ENCODE measurements at places on chromosomes 4 and X.

GRCh38 chr4:39928538-39928937 lies 49.2 kb downstream of the PDS5A start:
- no peak for DNase-seq

GRCh38 chrX:150162141-150162540 lies 201.0 kb upstream of the MAMLD1 start:
- DNase-seq = no peak

GRCh38 chrX:13223868-13224567 lies 95.8 kb downstream of the ATXN3L start:
- DNase-seq = no peak

DNA sequence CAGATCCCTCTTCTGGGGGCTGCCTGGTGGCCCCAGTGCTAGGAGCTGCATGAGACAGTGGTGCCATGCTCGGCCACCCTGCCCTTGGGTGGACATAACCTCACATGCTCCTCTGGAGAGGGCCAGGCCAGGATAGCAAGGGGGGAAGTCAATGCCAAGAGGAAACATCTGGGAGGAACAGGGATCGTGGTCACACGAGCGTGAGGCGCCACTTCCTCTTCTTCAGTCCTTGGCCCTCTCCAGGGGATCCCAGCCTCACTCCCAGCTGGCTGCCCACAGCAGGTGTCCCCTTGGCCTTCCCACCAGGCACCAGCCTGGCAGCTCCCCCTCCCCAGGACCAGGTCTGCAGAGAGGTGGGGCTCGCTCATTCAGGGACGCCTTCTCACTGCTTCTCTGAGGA lies 28.6 kb downstream of the TBC1D14 start:
- DNase-seq = peak; percentile 92

DNA sequence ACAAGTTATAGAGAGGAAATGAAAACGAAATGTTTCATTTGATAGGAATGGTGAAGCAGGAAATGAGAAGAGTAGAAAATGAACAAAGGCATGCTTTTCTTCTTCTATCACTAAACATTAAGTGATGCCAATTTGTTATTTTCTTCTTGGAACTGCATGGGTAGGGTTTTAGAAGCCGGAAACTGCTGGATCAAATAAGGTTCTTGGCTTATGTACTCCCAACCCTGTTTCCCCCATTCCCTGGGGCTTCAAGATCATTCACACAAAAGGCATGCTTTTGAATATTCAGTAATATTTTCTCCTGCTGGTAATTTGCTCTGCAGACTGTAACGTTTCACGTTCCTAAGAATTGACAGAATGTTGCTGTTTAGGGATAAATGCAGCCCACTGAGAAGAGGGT lies 224.1 kb downstream of the NLGN4X start:
- no peak for DNase-seq

GRCh38 chrX:40068048-40068447 lies 29.7 kb downstream of the BCOR start:
- peak; percentile 26 for DNase-seq

DNA sequence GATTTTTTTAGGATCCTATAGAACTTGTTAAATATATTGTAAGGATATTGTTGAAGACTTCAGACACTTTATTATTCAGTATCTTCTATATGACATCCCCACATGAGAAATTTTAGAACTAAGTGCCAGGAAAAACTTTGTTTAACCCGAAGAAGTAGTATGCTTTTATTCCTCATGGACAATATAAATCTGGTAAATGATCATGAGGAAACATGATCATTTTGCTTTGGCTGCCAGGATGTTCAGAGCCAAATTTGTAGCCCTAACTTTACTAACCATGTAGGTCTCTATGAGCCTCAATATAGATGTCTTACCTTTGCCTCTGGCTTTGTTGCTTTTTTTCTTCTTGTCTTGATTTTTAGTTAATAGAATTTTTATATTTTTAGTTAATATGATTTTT lies 77.8 kb upstream of the TEX13D start:
- DNase-seq = no peak

GRCh38 chr4:183888564-183888963 lies 16.5 kb upstream of the STOX2 start:
- no peak for DNase-seq

GRCh38 chr4:23937173-23937572 lies 47.3 kb upstream of the PPARGC1A start:
- no peak for DNase-seq

- peak; percentile 71 for DNase-seq
These were observed 525 bp upstream of the CISD2 start for GRCh38 chr4:102868153-102868780.

DNA sequence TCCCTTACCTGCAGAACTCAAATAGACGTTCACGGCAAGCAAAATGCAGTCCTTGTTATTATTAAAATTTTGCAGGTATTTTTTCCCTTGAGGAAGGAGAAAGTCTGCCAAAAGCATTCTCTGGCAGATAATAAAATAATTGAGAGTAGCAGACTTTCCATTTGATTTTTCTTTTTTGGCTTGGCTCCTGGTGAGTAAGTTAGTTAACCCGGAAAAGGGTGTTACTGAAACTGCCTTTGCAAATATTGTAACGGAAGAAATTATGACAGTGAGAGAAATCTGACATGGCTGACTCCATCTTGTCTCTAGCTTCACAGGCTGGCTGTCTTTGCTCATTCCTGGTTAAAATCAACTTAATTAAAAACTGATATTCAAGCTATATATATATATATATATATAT lies 100.5 kb downstream of the GPR143 start:
- no peak for DNase-seq

GRCh38 chr4:53987761-53988171 lies 76.6 kb downstream of the CHIC2 start:
- DNase-seq = no peak

- no peak for DNase-seq
These were observed 188.9 kb downstream of the COL25A1 start for GRCh38 chr4:109113521-109113920.

DNA sequence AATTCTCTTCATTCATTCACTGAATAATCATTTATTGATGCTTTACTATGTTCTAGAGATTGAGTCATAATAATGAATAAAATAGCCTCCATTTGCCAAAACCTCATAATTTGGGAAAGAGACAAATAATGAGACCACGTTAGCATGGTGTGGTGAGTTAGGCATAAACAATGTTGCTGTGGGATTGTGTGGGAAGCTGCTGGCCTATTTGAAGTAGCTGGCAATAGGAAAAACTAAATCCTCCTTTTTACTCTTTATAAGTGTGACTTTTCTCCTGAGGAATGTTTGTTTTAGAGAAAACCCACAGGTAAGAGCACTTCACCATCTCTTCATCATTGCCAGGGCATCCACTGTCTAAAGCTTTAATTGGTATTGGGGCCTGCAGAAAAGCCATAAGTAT lies 95.3 kb downstream of the AREG start:
- no peak for DNase-seq

- no peak for DNase-seq
These were observed 63.3 kb downstream of the ZNF182 start for GRCh38 chrX:47940448-47940847.

DNA sequence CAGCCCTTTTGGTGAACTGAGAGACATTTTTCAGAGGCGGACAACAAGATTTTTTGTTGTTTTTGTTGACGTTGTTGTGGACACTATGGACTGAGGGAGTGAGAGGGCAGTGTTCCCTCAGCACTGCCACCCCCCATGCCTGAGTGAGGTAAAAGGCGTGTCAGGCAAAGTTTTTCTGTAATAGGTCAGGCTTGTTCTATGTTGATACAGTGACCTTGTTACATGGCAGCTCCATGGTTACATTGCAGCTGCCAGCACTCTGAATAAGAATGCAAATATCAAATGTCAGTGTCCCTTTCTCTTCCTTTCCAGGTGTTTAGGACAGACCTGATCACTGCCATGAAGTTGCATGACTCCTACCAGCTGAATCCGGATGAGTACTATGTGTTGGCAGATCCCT lies 36.6 kb downstream of the JADE1 start:
- DNase-seq = no peak

- no peak for DNase-seq
These were observed 10.4 kb downstream of the RAB9A start for GRCh38 chrX:13699183-13699826.

- peak; percentile 89 for DNase-seq
These were observed 130.2 kb downstream of the AMELX start for GRCh38 chrX:11423362-11423818.

- no peak for DNase-seq
These were observed 1039.3 kb downstream of the STPG2 start for GRCh38 chr4:97104006-97104405.

DNA sequence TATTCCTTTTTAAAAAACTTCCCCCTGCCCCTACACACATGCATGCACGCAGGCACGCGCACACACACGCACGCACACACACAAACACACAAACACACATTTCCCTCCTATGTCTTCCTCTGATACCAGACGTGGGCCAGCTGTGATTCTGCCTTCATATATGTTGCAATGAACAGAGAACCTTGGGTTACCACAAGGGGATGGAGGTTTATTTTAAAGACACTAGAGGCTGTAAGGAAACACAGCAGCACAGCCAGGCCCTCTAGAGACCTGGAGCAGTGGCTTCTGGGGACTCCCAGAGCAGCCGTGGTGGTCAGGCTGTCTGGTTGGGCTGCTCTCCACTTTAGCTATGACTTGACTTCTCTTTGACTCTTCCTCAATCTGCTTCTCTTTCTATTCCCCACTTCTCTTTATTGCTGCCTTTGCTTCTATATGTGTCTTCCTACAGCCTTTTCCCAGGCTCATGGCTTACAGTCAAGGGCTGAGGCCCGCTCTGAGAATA lies 3.2 kb upstream of the TLR10 start:
- DNase-seq = peak; percentile 99

GRCh38 chr4:117154251-117154650 lies 68.9 kb upstream of the TRAM1L1 start:
- DNase-seq = no peak

- no peak for DNase-seq
These were observed 38.4 kb upstream of the SCOC start for GRCh38 chr4:140335076-140335475.

DNA sequence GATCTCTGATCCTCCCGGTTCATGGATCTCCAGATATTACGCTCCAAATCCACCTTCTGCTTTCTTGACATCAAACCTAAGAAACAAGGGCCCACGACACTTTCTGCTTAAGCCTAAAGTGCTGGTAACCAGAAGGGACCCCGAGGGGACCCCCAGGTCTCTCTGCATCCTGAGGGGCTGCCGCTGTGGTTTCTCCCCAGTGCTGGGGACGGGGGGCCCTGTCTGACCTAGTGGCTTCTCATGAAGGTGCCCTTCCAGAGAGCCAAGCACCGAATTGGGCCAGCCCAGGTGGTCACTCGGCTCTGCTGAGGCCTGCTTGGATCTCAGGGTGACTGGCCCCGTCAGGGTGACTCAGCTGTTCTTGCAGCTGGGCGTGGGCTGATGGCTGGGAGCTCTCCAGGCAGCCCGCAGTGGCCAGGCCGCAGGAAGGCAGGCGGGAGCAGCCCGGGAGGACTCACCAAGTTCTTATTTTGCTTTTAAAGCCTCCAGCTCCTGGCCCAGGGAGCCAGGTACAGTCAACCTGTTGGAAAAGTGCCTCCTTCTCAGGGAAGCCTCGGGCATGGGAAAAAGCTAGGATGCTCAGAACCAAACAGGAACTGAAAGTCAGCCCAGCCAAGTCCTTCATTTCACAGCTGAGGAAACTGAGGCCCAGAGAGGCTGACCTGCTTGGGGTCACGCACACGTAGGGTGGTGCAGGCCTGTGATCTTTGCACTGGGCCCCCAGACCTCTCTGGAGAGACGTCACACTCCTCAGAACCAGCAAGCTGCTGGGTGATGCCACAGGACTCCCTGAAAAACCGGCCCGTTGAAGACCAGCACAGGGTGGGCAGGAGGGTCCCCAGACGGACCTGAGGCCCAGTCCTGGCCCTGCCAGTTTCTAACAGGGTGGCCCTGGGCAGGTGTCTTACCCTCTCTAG lies 16.7 kb downstream of the BLOC1S4 start:
- peak; percentile 41 for DNase-seq

GRCh38 chr4:23547096-23547495 lies 342.8 kb downstream of the PPARGC1A start:
- DNase-seq = no peak

DNA sequence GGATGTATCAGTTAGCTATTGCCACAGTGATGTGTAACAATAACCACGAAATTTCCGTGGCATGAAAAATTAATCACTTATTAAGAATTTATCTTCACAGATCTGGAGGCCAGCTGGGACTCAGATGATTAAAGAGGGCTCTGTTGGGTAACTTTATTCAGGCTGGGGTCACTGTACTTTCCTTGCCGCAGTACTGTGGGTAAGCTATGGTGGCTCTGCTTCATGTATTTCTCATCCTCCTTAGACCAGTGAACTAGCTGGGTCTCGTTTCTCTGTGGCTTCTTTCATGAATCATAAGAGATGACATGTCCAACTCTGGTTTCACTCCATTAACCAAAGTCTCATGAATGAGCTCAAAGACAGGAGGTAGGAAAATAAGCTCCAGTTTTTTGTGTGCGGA lies 13.5 kb downstream of the TEX13B start:
- no peak for DNase-seq

GRCh38 chrX:119266364-119266995 lies 30.4 kb downstream of the PGRMC1 start:
- DNase-seq = no peak

GRCh38 chr4:107693132-107693531 lies 26.9 kb downstream of the PAPSS1 start:
- peak; percentile 65 for DNase-seq

GRCh38 chr4:99655308-99656081 lies 2.1 kb downstream of the C4orf54 start:
- DNase-seq = no peak

Data from MV-4-11 (cell line).